ENCODE measurements at places on chromosomes 5 and 9.

GRCh38 chr5:94312298-94312697 lies 306.1 kb downstream of the KIAA0825 start:
- no peak for DNase-seq

GRCh38 chr9:136011703-136012496 lies 50.7 kb upstream of the UBAC1 start:
- DNase-seq: no peak

DNA sequence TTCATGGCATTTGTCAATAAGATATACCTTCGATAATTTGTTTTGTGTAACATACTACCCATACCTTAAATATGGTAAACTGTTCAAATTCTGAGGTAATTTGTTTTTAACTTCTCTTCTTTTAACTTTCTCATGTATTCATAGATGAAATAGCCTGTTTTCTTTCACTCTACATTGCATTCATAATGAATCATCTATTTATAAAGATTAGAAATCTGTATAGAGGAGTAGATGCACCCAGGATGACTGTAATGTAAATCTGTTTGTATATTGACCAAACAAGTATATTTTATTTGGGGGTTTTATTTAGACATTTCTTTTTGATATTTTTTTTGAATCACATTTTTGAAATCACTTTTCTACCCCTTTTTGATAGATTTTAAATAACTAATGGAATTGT lies 144.6 kb downstream of the CD180 start:
- DNase-seq: no peak

DNA sequence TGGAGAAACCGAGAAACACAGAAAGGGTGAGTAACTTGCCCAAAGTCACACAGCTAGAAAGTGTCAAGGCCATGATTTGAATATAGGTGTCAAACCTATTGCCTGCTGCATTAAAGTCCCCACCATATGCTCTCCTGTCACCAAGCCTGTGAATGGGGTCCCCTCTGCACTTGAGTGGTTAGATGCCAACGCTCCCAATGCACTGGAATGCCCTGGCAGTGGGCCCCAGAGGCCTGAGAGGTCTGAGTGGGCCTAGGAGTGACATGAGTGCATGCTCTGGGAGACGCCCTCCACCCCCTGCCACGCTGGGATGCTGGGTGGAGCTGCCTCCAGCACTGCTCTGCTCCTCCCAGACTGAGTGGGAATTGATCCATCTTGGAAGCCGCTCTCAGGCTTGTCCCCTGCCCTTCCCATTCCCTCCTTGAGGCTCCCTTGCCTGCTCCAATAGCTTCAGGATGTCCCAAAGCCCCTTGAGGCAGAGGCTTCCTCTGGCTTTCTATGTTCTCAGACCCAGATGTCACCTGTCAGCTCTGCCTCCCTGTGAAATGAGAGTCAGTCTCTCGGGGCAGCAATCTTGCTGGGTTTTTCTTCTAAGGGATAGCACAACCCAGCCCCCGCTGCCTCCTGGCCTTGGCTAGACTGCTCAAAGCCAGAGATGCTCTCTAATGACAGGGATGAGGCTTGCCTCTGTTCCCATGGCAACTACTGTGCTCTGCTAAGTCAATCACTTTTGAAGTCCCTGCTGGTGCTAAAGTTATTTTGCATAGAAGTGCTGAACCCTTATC lies 6.6 kb upstream of the ARSI start:
- no peak for DNase-seq

GRCh38 chr9:35075358-35075757 lies 2.9 kb upstream of the VCP start:
- DNase-seq: no peak

DNA sequence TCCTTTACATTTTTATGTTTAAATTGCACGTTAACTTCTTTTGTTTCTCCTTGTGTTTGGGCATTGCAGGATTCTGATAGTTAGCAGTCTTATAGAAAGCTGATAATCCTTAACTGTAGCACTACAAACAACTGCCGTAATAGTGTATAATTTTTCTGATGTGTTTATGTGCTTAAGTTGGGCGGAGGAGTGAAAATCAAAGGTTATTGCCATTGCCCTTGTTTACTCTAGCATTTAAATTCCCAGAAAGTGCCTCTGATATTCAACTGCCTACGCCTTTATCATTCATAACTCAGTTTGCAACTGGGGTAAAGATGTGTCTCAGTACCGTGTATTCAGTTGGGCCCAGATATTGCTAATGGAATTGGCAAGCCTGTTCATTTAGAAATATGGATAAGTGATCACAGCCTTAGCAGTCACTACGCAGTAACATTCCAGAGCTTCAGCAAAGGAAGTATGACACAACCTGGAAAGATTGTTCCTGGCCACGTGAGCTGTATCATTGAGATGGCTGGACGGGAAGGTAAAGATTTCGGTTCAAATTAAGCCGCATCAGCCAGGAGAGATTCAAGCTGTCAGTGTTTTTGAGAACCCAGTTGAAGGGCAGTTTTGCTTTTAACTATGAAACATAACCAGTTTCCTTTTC lies 28.1 kb upstream of the LRRTM2 start:
- DNase-seq: no peak

- no peak for DNase-seq
Measured at GRCh38 chr5:72464071-72464470, 43.1 kb downstream of the ZNF366 start.

- no peak for DNase-seq
Measured at GRCh38 chr9:1327467-1327866, 277.3 kb downstream of the DMRT2 start.

DNA sequence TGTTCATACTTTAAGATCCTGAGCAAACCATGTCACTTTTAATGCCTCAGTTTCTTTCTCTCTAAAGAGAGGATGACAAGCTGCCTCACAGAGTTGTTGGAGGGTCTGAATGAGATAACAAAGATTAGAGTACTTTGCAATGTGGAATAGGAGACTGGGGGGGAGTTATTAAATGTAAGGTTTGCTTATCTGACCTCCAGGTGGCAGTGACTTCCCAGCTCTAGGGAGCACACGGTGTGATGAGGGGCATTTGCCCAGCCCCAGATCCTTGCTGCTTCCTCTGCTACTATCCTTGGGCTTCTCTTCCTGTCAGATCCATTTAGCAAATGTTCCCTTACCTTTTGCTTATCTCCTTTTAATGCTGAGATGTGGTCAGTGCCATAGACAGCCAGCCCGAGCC lies 30.7 kb downstream of the ENHO start:
- DNase-seq: no peak

DNA sequence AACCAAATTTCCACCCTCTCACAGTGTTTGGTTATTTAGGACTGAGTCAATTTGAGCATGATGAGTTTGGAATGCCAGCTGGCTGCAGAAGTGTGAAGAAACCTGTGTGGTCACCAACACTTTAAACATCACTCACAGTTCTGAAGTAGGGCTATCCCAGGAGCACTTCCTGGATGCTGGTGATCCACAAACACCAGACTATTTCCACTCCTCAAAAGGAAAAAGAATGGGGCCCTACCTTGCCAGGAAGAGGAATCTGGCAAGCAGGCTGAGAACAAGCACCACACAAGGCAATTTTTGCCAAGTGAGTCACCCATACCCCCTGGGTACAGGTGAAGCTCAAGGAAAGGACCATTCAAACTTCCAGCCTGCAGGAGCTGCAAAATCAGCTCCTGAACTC lies 294.2 kb upstream of the PTGER4 start:
- no peak for DNase-seq

GRCh38 chr9:89748831-89749499 lies 144.2 kb downstream of the GADD45G start:
- no peak for DNase-seq

DNA sequence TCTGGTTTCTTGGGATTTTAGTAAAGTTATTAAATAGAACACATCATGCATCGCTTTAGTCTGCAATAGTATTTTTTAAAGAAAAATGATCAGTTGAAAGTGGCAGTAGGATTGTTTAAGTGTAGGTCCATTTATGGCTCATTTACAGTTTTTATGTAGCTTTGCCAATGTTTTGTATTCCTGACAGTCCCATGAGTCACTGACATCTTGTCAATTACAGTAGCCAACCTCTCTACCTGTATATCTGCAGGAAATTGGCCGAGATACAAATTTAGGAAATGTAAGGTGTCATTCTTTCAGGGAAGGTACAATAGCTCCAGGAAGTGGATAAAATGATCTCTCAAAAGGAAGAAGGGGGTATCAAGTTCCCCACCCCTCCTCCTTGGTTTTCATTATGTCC lies 47.7 kb upstream of the MTAP start:
- no peak for DNase-seq

- DNase-seq: no peak
Measured at GRCh38 chr5:40518485-40518917, 161.2 kb upstream of the PTGER4 start.

- no peak for DNase-seq
Measured at GRCh38 chr5:115778417-115778816, 38.0 kb downstream of the CDO1 start.

DNA sequence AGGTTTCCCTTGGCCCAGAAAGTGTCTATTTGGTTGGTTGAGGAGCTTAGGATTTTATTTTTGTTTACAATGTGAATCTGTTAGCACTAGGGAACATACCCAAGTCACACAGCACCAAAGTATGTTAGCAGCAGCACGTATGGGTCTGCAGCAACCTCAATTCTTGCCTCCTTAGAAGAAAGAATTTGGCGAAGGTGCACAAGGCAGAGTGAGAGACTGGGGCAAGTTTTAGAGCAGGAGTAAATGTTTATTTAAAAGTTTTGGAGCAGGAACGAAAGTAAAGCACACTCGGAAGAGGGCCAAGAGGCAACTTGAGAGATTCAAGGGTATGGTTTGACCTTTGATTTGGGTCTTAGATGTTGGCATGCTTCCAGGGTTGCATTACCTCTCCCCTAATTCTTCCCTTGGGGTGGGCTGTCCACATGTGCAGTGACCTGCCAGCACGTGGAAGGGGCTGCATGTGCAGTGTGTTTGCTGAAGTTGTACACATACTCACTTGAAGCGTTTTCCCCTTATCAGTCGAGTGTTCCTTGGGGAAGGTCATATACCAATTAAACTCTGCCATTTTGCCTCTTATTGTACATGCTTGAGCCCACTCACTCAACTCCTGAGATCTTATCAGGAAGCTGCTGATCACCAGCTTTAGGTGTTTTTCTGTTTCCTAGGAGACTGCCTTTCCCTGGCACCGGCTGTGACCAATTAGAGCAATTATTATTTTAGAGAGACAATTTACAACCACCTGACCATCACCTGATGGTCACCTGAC lies 64.9 kb upstream of the SHC3 start:
- DNase-seq: no peak

DNA sequence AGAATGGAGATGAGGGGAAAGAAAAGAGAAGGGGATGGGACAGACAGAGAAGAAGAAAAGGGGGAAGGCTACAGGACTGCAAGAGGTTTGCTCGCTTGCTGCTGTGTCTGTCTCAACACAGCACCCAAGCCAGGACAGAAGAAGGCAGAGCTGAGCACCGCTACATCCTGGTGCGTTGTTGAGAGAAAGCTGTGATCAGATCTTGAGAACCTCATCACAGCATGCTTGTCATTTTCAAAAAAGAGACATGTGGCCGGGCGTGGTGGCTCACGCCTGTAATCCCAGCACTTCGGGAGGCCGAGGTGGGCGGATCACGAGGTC lies 110.9 kb downstream of the NXNL2 start:
- DNase-seq: no peak

GRCh38 chr9:108078375-108078774 lies 588.8 kb upstream of the KLF4 start:
- no peak for DNase-seq

- no peak for DNase-seq
Measured at GRCh38 chr5:164876793-164877192, 1371.4 kb downstream of the MAT2B start.

- DNase-seq: no peak
Measured at GRCh38 chr5:94517490-94518488, 100.6 kb downstream of the KIAA0825 start.

GRCh38 chr9:137738703-137739102 lies 119.9 kb downstream of the EHMT1 start:
- no peak for DNase-seq

DNA sequence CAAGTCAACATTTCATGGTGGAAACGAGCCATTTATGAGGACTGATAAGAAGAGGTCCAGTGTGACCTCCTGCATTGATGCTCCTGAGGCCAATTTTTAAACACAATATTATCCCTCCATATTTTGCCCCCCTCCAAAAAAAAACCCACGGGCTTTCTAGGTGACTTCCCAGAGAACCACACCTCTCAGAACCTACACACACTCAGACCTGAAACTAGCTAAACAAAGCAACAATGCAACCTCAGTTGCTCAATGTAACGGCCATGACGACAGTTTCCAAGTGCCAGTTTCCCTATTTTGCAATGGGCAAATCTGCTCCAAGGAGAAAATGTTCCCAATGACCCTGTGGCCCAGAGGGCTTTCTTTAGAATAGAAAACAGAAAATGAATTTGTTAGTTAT lies 3.5 kb downstream of the NRG2 start:
- DNase-seq: no peak

- no peak for DNase-seq
Measured at GRCh38 chr5:8057769-8058168, 188.8 kb downstream of the MTRR start.

DNA sequence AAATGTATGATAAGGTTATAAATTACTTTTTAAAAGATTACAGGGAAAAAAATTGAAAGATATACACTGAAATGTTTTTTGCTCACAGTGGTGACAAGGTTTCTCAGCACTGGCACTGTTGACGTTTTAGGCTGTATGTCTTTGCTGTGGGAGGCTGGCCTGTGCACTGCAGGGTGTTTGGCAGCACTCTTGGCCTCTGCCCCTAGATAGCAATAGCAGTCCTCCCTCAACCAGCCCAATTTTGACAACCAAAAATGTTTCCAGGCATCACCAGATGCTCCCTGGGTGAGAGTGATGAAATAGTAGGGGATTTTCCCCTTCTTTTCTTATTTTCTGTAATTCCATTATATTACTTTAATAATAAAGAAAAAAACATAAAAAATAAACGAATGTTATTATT lies 3.3 kb downstream of the CD274 start:
- no peak for DNase-seq

DNA sequence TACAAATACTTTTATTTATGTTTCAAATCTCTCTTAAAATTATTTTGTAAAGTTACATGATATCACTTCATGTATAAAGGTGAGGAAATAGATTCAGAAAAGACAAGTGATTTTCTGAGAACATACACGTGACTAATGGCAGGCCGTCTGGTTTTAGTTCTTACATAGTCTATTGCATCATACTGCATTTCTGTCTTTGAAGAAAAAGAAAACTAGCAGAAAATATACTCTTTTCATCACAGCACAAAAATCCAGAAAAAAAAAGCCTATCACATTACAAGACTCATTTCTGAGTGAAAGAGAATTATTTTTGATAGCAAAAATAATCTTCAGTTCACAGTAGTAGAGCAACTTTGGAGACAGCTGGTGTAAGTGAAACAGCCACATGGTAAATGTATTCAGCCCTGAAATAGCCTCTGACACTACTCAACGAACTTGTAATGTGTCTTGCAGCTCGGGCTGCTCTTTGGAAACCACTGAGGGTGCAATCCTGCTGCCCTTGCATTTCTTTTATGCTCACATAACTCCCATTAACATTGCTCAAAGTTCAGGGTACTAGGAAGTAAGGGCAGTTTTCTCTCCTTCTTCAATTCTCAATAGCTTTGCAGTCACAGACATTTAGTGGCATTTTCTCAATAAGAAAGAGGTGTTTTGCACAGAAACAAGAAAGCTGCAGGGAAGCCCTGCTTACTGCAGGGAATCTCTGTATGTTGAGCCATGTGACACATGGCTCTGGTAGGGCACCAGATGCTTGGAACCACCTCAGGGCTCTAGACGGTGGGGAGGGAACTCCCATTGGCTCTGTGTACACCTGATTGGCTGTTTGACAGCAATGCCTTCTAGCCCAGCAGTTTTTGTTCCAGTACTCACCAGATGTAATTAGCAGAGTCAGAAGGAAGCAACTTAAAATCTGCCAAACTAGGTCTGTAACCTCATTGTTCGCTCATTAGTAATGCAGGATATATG lies 845.3 kb upstream of the PTPRD start:
- DNase-seq: no peak

Data from activated naive CD8-positive, alpha-beta T cell treated with anti-CD3 and anti-CD28 coated beads, Interleukin-2, amount 10 ng/mL, durations not matched to agents 7 days and 5 days (primary cell).